ENCODE measurements at places on chromosomes 2 and 18.

DNA sequence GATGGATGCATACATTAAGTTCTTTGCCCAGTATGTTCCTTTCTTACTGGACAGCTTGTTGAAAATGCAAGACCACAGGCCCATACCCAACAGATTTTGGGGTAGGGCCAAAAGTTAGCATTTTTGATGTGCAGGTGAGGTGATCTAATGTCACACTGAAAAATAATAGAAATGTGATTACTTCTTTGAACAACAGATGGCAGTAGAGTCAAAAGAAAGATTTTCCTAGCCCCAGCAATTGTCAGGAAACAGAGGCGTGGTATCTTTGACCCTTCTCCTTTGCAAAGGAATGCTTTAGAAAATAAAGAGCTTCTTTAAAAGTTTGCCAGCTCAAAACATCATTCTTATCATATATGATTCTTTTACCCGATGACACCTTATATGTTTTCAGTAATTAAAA is 343.6 kb upstream of the SYT4 start:
- no peak for DNase-seq

- peak; percentile 14 for DNase-seq
These were observed 8.4 kb upstream of the IER3IP1 start for GRCh38 chr18:47184419-47185050.

DNA sequence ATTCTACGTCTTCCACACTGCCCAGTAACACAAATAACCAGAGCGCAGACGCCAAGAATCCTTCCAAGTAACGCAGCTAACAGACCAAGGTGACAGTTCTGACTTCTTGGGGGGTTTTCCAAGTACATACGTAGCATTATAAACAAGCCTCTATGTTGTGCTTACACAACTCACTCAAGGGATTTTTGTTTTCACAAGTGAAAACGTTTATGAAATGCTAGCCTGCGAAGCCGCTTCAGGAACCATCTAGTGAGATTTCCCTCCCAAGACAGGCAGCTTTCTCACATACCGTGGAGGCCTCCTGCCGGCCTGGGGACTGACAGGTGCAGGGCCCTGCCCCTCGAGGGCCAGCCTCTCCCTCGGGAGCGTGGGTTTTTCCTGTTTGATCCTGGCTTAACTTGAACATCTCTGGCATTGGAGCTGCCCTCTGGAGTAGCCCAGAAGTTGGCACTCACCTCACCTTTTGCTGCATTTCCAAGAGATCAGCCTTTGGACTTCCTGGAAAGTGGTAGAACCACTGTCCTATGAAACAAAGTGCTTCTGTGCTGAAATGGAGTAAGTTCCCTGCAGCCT is 151.1 kb downstream of the MBP start:
- DNase-seq: no peak

DNA sequence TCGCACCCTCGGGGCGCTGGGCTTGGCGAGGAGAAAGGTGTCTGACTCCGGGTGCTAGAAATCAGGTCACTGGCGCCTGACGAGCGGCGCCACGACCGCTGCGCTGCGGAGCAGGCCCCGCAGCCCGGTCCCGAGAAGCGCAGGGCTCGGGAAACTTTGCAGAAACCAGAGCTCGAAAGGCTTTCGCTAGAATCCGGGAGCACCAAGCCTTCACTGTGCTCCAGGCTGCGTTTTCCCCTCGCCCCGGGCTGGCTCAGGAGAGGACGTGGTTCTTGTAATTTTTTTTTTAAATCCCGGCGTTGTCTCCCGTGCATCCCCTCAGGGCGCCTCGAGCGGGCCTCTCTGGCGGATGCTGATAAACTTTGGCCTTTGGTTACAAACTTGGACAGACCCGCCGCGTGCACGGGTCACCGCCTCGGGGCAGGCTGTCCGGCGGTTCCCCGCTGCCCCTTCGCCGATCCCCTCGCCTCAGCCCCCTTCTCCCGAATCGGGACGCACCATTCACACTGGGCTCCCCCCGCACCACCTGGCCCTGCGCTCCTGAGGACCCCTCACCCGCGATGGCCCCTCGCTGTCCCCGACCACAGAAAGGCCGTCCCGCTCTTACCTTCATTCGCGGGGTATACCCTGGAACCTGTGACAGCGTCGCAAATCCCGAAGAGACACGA is 419 bp downstream of the EPHA4 start:
- DNase-seq: no peak

DNA sequence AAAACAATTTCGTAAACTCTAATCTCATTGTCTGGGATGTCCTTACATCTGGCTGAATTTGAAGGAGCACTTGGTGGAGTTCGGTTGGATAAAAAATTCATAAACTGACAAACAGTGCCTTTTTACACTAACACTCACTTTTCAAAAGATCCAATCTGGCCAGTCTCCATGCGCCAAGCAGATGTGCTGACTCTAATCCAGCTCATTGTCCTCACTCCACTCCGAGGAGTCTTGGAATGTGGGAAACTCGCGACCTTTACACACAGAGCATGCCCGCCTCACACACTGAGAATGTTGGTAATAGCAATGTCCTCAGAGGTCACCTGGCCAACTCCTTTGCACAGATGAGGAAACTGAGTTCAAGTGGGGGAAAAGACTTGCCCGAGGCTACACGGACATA is 66.8 kb downstream of the XDH start:
- DNase-seq: no peak

GRCh38 chr2:110860630-110861029 is 128.3 kb downstream of the ACOXL start:
- no peak for DNase-seq

- no peak for DNase-seq
These were observed 27.6 kb upstream of the LGALSL start for GRCh38 chr2:64426183-64426952.

DNA sequence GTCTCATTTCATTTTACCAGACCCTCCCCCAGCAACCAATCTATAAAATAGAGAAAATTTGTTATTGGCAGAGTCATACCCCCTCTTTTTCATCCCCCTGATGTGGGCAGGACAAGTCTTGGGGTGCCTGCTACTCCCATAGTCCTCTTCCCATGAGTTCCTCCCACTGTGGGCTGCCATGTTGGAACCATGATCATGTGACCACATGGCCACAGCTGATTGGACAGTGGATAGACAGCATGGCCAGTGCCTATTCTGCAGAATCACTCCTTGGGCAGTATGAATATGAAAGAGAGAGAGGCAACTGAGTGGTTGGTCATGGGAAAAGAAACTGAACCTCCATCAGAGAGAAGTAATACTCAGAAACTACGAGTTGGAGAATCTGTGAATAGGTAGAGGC is 84.9 kb downstream of the PDCL3 start:
- DNase-seq: no peak

DNA sequence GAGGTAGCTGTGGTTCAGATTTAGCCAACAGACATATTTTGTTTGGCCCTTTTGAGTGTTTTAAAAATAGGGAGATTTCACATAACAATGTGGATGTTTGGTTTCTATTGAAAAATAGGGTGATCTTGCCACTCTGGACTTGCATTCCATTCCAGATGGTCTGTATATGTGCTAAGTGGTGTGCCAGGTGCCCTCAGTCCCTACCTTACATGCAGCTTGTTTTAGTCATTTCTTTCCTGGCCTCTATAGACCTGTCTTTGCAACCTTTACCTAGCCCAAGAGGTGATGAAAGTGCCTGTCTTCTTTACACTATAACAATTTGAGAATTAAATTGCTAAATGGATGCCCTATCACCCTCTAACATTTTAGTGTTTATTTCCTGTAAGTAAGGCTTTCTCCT is 11.1 kb downstream of the EML4 start:
- DNase-seq: no peak

GRCh38 chr2:5740817-5741216 is 48.6 kb downstream of the SOX11 start:
- DNase-seq: no peak

DNA sequence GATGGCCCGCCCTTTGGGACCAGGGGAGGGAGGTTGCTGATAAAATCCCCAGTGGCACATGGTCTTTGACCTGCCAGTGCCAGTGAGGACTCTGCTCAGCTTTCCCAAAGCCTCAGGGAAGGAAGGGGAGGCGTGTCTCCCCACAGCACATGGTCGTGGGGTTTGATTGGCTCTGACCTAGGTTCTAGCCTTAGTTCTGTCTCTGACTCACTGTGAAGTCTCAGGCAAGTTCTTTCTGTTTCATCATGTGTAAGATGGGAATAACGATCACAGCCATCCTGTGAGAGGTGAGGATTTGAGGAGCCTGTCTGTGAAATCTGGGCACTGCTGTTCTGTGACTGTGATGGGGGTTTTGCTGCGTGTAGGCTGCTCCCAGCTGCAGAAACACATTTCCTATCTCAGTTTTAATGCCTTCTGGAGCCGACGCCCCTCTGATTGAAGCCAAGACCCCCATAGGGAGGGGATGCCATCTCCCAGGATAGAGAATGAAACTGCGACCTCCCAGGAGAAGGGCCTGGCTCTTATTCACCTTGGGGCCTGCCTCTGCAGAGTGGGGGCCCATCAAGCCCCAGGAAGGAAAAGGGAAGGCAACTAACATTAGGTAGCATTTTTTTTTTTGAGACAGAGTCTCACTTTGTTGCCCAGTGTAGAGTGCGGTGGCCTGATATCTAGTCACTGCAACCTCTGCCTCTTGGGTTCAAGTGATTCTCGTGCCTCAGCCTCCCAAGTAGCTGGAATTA is 84.0 kb downstream of the DDX1 start:
- no peak for DNase-seq

GRCh38 chr2:117968722-117969121 is 45.1 kb downstream of the CCDC93 start:
- no peak for DNase-seq

DNA sequence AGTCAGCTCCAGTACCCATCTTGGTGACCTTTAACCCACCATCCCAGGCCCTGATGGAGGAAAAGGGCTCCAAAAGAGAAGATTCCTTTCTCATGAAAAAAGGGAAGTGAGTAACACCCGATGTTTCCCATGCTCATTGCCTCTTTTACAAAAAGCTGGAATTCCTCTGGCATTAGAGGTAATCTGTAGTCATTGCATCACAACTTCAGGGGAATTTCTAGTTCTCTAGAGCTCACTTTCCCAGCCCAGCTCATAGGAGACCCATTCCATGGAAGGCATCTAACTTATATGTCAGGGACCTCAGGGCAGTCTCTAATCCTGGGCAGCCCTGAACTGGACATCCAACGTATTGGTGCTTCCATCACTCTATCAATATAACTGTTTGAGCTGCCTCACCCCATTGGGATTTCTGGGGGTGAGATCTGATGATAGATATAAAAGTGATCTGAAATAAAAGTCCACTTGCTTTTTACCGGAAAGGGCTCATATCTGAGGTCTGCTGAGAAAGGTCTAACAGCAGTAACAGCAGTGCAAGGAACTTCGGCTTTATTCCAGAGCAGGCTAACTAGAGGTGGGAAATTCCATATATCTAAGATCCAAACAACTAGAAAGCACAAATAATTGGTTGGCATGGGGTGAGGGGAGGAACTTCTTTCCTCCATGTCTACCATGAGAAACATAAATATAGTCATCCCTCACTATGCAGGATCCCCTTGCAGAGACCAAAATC is 106.1 kb downstream of the ETAA1 start:
- no peak for DNase-seq

DNA sequence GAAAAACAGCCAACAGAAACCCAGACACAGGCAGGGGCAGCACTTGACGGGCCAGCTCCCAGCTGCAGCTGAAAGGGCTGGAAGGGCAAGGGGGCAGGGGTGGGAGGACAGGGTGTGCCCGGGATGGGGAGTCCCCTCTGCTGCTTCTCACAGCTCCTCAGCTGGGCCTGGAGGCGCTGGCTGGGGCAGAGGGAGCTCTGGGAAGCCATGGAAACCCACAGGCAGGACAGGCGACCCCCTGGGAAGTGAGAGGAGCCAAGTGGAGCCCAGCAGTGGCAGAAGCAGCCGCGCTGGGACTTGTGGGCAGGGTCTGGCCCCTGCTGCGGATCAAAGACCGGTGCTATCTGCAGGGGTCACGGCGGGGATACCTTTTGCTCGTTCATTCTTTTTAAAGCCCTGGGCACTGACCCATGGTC is 20.7 kb downstream of the OTOF start:
- no peak for DNase-seq

DNA sequence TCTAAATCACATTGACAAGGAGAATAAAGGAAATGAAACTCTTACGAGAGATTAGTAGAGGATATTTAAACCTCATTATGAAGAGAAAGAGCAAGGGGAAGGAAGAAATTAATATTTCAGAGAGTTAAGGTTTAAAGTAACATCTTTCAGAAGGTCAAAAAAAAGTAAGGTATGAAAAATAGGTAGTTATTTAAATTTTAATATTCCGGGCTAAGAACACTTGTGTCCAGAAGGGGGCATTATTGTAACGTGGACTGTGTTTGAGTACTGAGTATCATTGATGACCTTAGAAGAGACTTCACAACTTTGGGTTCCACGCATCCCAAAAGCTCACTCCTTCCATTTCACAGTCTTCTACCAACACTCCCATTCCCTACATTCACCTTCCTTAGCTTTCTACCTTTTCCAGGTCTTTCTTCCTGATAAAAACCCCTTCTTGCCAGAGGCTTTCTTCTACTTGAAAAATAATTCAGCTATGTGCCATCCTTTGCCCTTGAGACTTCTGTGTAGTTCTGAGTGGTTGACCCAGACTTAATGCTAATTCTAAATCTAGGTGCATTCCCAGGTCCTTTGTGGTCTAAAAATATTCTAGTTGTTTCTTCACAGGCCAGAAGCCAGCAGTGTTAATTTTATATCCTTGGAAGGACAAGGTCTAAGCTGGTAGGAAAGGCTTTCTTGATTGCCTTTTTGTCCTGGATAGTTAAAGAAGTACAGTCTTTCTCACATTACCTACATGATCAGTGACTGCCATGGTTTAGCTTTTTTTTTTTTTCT is 16.5 kb downstream of the DYNC1I2 start:
- no peak for DNase-seq

DNA sequence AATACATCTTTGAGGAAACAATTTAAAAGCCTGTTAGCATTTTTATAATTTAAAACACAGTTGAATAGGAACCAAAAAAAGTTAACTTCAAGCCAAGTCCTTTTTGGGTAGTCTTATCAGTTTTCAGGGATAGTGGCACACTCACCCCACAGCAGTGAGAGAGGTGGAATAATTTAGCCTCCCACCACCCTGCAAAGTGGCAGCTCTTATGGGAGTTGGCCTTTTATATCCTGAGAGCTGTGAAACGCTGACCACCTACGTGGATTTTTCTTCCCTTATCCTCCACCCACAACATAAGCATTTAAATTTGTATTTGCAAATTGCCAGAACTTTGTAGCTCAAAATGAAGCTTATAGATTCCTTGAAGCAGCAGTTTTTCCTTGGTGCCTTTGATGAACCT is 167.1 kb downstream of the MYO1B start:
- no peak for DNase-seq

DNA sequence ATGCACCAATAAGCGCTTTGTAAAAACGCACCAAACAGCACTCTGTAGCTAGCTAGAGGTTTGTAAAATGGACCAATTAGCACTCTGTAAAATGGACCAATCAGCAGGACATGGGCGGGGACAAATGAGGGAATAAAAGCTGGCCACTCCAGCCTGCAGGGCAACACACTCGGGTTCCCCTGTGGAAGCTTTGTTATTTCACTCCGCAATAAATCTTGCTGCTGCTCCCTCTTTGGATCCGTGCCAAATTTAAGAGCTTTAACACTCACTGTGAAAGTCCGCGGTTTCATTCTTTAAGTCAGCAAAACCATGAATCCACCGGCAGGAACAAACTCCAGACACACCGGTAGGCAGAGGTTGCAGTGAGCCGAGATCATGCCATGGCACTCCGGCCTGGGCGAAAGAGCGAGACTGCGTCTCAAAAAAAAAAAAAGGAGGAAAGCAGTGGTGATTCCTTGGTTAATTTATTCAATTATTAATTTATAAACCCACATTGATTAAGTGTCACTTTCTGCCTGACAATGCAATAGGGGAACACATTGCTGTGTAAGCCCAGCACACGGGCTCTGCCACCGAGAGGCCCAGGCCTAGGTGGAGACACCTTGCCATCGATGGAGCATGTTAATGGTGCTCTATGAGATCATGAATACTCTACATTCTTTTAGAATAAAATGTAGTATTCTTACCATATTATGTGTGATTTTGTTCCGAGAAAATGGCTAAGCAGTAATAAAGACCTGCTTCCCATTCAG is 687.6 kb upstream of the HS6ST1 start:
- DNase-seq: no peak

Data from CD4-positive, alpha-beta T cell treated with Interferon alpha-2 for 1 hour (primary cell).